ENCODE measurements at places on chromosomes 2 and 18.
A peak's percentile ranks its signal among the peaks of the same experiment; 100 is the strongest.

DNA sequence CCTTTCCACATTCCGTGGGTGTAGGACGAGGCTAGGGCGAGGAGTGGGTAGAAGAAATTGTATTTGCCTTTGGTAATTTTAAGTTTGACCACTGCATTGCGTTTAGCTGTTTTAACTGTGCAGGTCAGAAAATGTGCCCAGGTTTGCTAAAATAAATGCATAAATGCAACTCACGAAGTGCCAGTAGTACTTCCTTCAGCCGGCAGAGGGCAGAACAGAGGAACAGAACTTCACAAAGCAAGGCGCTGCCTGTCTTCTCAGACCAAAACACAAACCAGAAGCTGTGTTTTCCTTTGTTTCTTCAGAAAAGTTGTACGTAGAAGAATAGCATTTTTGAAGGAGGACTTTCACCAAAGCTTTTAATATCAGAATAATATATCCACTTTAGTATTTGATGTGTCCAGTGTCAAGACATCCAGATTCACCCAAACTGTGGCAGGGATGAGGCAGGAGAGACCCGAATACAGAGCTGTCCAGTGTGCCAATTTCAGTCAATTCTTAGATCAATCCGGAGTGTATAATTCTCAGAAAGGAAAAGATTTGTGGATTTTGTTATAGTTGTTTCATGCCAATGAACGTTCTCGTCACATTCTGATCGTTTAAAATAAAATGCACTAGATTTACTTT is 348.6 kb downstream of the DLGAP1 start:
- no peaks in the 10 kb centered on the region for H3K36me3 ChIP-seq
- H3K27ac ChIP-seq = no peak overlapping the region
- peak; percentile 31 for DNase-seq
- no peaks in the 10 kb centered on the region for H3K27me3 ChIP-seq

DNA sequence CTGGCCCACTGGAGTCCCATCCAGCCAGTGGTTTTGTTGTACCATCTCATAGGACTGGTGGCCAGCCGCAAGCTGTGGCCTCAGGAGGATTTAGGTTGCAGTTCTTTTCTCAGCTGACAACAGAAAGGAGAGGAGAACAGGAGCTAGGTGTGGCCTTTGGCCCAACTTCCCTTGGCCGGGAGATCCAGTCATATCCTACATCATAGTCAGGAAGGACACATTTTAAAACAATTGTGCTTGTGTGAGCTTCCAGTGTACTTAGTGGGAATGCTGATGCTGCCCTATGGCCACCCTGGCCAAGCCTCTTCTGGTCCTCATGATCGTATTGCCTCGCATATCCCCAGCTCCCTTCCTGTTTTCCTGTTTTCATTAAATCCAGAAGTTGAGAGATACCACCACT is 98.1 kb downstream of the WDSUB1 start:
- no peaks in the 10 kb centered on the region for H3K27me3 ChIP-seq
- H3K4me3 ChIP-seq = no peak overlapping the region
- H3K27ac ChIP-seq = no peak overlapping the region
- H3K4me1 ChIP-seq = peaks cover 29% of the 10 kb centered on the region
- DNase-seq = no peak
- peaks cover 4% of the 10 kb centered on the region for H3K36me3 ChIP-seq

DNA sequence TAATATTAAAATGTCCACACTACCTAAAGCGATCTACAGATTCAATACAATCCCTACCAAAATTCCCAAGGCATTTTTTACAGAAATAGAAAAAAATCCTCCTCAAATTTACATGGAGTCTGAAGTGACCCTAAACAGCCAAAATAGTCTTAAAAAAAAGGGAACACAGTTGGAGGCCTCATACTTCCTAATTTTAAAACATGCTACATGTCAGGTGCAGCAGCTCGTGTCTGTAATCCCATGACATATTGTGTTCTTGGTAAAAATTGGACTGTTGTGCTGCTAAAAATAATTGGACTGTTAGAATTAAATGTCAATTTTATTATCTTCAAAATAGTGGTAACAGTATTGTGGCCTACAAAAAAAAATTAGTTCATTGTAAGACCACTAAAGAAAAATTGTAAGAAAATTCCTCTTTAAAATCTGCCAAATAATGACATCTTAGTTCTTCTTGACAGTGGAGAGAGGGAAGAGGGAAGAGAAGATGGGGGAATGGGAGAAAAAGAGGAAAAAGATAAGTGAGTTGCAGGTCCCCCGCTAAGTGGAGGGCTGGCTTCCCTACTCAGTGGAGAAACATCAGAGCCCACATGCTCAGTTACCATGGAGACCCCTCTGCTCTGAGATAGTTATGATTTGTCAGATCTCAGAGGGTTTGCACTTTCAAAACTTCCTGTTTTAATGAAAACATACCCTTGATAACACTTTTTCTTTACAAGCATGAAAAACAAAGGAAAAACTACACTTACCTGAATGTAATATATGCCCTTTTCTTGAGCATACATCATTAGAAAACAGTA is 46.5 kb downstream of the UNC50 start:
- no peak overlapping the region for H3K27ac ChIP-seq
- DNase-seq = no peak
- H3K36me3 ChIP-seq = no peaks in the 10 kb centered on the region

DNA sequence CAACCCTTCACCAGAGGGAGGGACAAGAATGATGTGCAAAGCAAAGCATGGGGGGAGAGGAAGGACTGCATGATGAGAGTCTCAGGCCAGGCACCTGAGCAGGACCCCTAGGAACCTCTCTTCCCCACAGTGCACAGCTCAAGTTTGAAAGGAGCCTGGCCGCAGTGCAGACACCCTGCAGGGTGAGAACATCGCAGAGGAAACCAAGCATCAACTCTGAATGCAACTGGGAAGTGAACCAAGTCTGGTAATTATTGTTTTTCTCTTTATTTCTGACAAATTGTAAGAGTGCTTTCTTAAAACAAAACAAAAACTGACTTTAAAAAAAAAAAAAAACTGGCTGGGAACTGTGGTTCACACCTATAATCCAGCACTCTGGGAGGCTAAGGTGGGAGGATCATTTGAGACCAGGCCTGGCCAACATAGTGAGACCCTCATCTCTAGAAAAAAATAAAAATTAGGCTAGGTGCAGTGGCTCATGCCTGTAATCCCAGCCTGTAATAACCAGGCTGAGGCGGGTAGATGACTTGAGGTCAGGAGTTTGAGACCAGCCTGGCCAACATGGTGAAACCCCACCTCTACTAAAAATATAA is 15.3 kb downstream of the NPC1 start:
- H3K27me3 ChIP-seq = no peaks in the 10 kb centered on the region
- peaks cover 9% of the 10 kb centered on the region for H3K4me1 ChIP-seq
- no peak for DNase-seq
- no peak overlapping the region for H3K4me3 ChIP-seq
- H3K27ac ChIP-seq = no peak overlapping the region
